ENCODE measurements at places on chromosomes 3 and 15.

GRCh38 chr3:149716984-149717383 is 35.3 kb downstream of the COMMD2 start:
- DNase-seq: no peak

- DNase-seq: peak; percentile 54
These were observed 911 bp downstream of the RFTN1 start for GRCh38 chr3:16512435-16513140.

GRCh38 chr3:140585828-140586227 is 92.0 kb upstream of the TRIM42 start:
- no peak for DNase-seq

- DNase-seq: no peak
These were observed 446.9 kb downstream of the EDEM1 start for GRCh38 chr3:5634411-5634810.

DNA sequence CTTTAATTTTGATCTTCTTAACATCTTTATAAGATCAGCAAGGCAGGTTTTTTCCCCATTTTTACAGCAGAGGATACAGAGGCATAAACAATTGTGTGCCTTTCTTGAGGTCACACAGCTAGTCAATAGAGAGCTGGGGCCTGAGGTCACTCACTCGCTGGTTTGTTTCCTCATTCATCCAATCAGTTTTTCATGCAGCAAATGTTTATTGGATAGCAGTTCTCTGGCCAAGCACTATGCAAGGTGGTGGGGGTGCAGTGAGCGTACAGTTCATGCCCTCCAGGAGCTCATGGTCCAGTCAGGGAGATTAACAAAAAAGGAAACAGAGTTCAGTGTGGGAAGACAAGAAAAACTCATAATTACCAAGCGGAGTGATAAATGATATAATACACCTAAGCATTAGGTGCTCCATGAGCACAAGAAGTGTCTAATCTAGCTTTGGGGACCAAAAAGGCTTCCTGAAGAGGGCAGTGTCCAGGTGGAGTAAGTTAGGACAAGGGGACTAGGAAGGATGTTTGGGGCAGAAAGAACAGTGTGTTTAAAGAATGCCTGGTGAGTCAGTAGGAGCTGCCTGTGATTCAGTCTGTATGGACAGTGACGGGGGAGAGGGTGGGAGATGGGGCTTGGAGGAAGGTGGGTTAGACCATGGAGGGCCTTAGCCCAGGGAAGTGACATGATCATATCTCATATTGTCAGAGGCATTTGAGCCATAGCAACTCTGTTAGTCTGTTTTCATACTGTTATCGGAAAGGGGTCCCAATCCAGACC is 29.3 kb downstream of the MAP2K5 start:
- DNase-seq: no peak

DNA sequence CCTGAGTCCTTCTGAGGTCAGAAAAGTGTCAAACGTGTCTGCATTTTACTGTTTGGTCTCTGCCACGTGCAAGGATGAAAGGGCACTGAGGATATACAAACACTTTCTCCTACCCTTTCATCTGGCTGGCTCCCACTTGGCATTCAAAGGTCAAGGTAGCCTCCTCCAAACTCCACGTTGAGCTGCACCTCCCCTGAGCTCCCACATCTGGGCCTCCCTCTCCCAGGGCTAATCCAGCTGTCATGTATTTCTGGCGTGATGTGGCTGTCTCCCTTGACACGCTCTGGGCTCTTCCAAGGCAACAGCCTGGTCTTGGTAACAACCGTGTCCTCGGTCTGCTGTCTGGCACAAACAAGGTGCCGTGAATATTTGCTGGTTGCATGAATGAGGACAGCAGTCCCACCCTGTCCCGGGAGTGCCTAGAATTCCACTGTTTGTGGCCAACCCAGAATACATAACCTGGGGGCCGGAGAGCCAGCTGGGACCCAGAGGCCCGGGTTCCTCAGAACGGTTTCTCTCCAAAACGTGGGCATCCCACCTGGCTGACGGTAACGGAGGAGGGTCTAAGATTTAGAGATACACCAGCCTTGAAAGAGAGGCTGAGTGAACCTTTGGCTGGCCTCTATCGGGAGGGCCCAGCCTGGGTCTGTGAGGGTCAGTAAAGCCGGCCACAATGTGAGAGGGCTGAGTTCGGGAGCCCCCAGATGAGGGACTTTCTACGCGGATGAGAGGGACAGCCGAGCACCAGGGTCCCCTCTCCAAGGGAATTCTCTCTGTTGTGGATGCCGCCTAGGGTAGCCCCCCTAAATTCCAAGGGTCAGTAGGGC is 767 bp downstream of the GLT8D1 start:
- DNase-seq: peak; percentile 5

DNA sequence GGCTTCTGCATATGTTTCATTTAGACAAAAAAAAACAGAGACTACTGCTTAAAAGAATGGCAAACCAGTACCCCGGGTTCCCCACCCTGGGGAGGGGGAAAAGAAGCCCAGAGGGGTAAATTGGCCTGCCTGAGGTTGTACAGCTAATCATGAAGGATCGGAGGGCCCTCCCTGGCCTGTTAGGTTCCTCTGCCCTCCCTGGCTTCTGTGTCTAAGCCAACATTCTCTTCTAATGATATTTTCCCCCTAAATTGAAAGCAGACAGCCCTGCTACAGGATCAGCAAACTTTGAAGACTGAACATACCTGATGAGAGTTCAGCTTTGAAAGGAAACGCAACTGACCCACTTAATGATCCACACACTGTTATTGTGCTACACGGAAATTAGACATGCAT is 2.5 kb downstream of the ARHGAP31 start:
- DNase-seq: no peak

DNA sequence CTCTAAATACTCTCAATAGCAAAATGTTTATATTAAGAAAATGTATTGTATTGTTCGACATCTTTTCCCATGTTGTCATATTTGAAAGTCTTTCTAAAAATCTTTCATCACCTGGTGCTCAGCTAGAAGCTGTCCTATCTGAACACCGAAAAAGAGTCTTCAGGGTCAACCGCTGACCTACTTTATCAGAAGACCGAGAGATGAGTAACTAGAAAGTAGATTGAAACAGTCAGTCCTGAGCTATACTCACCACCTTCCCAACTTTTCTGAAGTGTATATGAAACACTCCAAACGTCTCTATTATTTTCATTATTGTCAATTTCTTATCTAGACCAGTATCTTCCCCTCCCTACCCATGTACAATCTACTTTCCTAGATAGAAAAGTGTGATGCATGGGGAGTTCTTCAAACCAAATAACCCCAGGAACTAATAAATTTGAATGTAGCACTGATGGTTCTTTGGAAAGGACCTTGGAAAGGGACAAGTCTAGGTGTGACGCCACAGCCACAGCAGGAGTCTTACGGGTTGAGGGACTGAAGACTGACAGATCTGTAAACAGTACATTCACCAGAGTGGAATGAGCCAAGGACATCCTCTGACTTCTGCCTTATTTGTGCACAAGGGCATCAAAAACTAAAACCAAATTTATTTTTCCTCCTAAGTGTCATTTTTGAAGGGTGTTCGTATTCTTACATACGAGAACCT is 58.6 kb downstream of the TMOD3 start:
- DNase-seq: no peak

GRCh38 chr3:19662486-19662885 is 271.5 kb downstream of the EFHB start:
- DNase-seq: no peak

- no peak for DNase-seq
These were observed 1.7 kb upstream of the IFT57 start for GRCh38 chr3:108223928-108224327.

DNA sequence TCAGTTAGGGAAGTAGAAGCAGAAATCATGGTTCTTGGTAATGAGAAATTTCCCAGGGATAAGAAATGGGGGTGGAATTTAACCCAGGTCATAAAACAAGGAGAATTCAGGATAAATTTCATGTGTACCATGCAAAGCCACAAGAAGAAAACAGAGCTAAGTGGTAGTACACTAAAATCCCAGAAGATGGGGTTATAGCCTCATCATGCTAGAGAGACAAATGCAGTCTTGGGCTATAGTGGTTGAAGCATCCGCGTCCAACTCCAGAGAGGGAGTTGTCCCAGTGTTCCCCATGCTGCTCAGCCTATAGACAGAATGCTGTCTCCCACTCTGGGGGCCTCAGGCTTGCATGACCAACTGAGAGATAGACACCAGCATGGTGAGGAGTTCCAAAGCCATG is 36.2 kb upstream of the CLRN1 start:
- DNase-seq: peak; percentile 33

- no peak for DNase-seq
These were observed 198.2 kb upstream of the UBE2E2 start for GRCh38 chr3:23004971-23005370.

DNA sequence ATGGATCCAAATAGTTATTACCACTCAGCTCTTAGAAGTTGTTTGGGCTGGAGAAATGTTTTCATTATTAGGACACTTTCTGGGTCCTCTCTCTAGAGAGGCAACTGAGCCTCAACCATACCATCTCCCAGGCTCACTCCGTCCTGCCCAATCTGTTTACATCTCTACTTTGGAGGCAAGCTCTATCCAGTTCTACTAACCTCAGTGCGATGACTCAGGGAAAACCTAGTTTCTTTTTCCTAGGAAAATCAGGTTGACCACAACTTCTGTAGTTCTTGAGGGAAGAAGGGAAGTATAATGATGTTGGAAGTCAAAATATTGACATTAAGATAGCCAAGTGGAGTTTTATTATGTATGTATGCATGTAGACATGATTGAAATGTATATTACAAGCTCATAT is 40.4 kb downstream of the LPP start:
- DNase-seq: no peak

GRCh38 chr3:103968751-103969150 is 1398.0 kb upstream of the ALCAM start:
- DNase-seq: no peak

DNA sequence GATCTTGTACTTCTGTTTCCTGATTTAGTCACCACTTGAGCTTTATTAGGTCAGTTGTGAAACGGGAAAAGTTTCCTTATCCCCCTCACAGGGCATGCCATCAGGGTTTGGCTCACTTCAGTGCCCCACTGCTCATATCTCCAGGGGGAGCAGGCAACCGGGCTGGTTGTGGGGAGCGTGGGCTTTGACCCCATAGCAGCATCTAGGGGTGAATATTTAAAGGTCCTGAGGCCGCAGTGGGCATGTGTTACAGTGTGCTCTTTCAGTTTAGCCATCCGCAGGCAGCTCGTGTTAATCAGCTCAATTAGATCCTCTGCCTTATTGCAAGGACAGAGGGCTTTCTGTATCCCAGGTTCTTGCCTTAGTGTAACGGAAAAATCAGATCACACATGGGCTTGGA is 71.9 kb downstream of the MRPL46 start:
- DNase-seq: no peak

GRCh38 chr15:68743256-68743655 is 77.4 kb downstream of the ANP32A start:
- DNase-seq: no peak

DNA sequence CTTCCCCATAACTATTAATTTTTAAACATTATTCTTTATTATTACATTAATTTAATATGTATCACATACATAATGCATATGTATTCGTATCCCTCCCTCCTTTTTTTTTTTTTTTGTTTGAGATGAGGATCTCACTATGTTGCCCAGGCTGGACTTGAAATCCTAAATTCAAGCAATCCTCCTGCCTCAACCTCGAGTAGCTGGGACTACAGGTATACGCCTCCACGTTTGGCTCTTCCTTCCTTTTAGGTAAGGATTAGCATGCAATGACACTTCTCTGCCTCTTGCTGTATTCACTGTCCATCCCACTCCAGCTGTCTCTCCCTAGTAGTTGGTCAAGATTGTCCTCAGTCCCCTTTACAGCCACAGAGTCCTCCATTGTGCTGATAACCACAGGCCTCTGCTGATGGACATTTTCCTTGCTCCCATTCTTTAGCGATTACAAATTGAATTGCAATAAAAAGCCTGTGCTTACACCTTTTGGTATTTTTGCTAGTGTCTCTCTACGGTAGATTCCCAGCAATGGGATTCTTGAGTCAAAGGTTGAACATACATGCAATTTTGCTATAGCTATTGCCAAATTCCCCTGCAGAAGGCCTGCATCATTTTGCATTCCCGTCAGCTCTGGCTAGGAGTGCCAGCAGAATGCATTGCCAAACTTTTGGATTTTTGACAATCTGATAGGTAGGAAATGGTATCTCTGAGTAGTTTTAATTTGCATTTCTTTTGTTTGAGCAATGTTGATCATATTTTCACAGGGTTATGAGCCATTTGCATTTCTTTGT is 156.6 kb downstream of the SMAD6 start:
- DNase-seq: no peak

Data from NCI-H146 (cell line).